Activated CD4-positive, alpha-beta memory T cell treated with anti-CD3 and anti-CD28 coated beads, Interleukin-2, amount 10 ng/mL, durations not matched to agents 7 days and 5 days (primary cell): ENCODE measurements at places on chromosomes 11 and 22. TPM values are rescaled to one million over a fixed set of nuclear protein-coding genes. Genes with fewer than 3 reads are reported as not detected.
A peak's percentile ranks its signal among the peaks of the same experiment; 100 is the strongest.

DNA sequence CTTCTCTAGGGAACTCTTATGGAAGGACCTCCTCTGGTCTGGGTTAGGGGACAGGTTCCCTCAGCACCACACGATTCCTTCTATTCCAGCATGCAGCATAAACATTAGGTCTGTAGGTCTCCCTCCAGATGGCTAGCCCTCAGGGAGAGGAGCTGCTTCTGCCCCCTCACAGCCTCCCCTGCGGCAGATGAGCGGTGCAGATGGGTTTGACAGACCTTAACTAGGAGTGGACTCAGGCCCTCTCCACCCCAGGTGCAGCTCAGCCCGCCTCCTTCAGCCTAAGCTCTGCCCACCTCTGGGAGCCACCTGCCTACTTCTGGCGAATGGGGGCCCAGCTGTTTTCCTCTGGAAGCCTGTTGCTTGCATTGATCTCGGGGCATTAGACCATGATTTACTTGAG is 55.7 kb upstream of the EIF3D start:
- H3K36me3 ChIP-seq: no peaks in the 10 kb centered on the region
- no peak overlapping the region for H3K27ac ChIP-seq
- H3K4me1 ChIP-seq: no peaks in the 10 kb centered on the region
- no peak for DNase-seq

GRCh38 chr22:28922540-28923244 is 39.3 kb downstream of the ZNRF3 start:
- no peaks in the 10 kb centered on the region for H3K4me1 ChIP-seq
- DNase-seq: no peak
- peaks cover 55% of the 10 kb centered on the region for H3K27me3 ChIP-seq
- H3K4me3 ChIP-seq: no peak overlapping the region
- H3K27ac ChIP-seq: no peak overlapping the region

DNA sequence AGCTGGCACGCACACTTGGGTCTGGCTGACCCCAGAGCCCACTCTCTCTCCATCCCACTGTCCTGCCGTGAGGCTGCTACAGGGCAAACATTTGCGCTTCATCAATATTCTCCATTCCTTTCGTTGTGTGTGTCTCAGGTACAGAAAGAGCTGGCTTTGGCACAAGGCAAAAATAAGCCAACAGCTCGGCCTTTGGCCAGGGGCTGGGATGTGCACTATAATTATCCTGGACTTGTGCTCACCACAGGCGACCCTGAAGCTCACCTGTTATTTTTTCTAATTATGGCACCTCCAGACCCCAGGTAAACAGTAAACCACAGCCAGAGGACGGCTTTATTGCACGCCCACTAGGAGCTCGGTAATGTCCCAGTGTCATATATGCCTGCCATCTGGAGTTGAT is 10.9 kb downstream of the ZMAT5 start:
- H3K4me1 ChIP-seq: peaks cover 13% of the 10 kb centered on the region
- H3K36me3 ChIP-seq: peaks cover 2% of the 10 kb centered on the region
- H3K27ac ChIP-seq: no peak overlapping the region
- H3K4me3 ChIP-seq: no peak overlapping the region
- H3K27me3 ChIP-seq: no peaks in the 10 kb centered on the region

DNA sequence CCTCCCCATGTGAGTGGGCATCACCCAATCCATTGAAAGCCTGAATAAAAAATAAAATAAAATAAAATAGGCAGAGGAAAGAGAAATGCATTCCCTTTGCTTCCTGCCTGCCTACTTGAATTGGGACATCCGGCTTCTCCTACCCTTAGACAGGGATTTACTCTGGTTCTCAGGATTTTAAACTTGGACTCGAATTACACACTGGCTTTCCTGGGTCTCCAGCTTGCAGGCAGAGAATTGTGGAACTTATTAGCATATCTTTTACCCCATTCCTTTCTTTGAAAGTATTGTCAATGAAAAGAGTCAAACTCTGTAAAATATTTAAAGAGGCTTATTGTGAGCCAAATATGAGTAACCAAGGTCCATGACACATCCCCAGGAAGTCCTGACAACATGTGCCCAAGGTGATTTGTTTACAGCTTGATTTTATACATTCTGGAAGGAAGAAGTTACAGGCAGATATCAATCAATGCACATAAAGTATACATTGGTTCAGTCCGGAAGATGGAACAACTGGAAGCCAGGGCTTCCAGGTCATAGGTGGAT is 78.4 kb upstream of the CCDC90B start:
- no peaks in the 10 kb centered on the region for H3K27me3 ChIP-seq
- H3K36me3 ChIP-seq: no peaks in the 10 kb centered on the region
- H3K4me1 ChIP-seq: no peaks in the 10 kb centered on the region
- no peak for DNase-seq

DNA sequence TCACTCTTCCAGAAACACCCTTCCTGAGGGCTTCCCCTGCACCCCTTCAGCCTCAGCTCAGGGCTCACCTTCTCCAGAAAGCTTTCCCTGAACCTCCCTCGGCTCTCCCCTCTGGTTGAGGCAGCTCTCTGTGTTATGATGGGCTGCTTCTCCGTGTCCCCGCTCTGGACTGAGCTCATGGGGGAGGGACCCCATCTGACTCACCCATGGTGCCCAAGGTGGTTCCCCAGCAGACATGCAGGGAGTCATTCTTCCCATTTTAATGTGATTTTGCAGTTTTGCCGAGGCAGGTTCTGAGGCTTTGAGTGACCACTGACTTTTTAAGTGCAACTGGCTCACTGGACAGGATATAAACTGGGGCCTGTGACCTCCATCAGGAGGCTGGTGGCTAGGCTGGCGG is 495.1 kb downstream of the TBC1D22A start:
- peaks cover 2% of the 10 kb centered on the region for H3K27me3 ChIP-seq
- H3K4me3 ChIP-seq: no peak overlapping the region
- no peak for DNase-seq
- no peaks in the 10 kb centered on the region for H3K4me1 ChIP-seq
- no peaks in the 10 kb centered on the region for H3K36me3 ChIP-seq

Gene CRYAB
- total RNA-seq: not detected

DNA sequence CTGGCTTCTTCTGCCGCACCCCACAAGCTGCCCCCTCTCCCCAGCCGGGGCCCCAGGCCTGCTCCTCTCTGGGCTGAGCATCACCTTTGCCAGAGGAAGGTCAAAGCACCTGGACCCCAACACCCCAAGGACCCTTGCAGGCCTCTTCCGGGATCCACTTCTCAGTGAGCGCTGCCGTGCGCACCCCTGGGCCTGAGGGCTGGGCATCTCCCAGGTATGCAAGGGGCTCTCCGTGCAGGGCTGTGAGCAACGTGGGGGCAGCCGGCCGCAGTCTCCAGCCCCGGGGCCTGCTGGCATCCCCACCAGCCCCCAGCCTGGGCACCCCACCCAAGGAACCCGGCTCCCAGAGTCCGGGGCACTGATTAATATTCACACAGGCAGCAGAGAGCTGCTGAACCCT is 64.0 kb downstream of the BRD1 start:
- H3K36me3 ChIP-seq: no peaks in the 10 kb centered on the region
- peaks cover 22% of the 10 kb centered on the region for H3K4me1 ChIP-seq
- DNase-seq: peak; percentile 14
- H3K4me3 ChIP-seq: no peak overlapping the region
- no peak overlapping the region for H3K27ac ChIP-seq

Gene EMID1
- 0.18 TPM for total RNA-seq

- no peak overlapping the region for H3K27ac ChIP-seq
- H3K4me3 ChIP-seq: peak overlapping the region; percentile 62
- peaks cover 5% of the 10 kb centered on the region for H3K36me3 ChIP-seq
- peaks cover 16% of the 10 kb centered on the region for H3K27me3 ChIP-seq
- peaks cover 47% of the 10 kb centered on the region for H3K4me1 ChIP-seq
These were observed 3.1 kb upstream of the ADORA2A start for GRCh38 chr22:24424001-24424900.

- no peaks in the 10 kb centered on the region for H3K36me3 ChIP-seq
- H3K4me3 ChIP-seq: no peak overlapping the region
- H3K4me1 ChIP-seq: no peaks in the 10 kb centered on the region
These were observed 55.8 kb downstream of the CLMP start for GRCh38 chr11:123139206-123139605.

- H3K4me3 ChIP-seq: no peak overlapping the region
- H3K4me1 ChIP-seq: no peaks in the 10 kb centered on the region
- H3K27ac ChIP-seq: no peak overlapping the region
- no peak for DNase-seq
- H3K27me3 ChIP-seq: peaks cover 2% of the 10 kb centered on the region
These were observed 82.6 kb downstream of the MN1 start for GRCh38 chr22:27719036-27719347.

- H3K27ac ChIP-seq: no peak overlapping the region
- peaks cover 35% of the 10 kb centered on the region for H3K36me3 ChIP-seq
- H3K4me1 ChIP-seq: peaks cover 16% of the 10 kb centered on the region
- no peak overlapping the region for H3K4me3 ChIP-seq
- no peak for DNase-seq
These were observed 51.1 kb upstream of the PARVG start for GRCh38 chr22:44129619-44129976.

Gene RAPSN
- 0.65 TPM for total RNA-seq

GRCh38 chr11:118889797-118890196 is 6.1 kb downstream of the CXCR5 start:
- H3K27me3 ChIP-seq: peaks cover 11% of the 10 kb centered on the region
- no peak overlapping the region for H3K4me3 ChIP-seq
- DNase-seq: no peak
- peaks cover 44% of the 10 kb centered on the region for H3K4me1 ChIP-seq

Gene CFAP300
- total RNA-seq: not detected

Gene SYT12
- not detected for total RNA-seq

Gene PANX2
- total RNA-seq: 0.88 TPM

- peaks cover 5% of the 10 kb centered on the region for H3K36me3 ChIP-seq
- no peaks in the 10 kb centered on the region for H3K27me3 ChIP-seq
- no peak overlapping the region for H3K27ac ChIP-seq
- peaks cover 21% of the 10 kb centered on the region for H3K4me1 ChIP-seq
These were observed 9.6 kb upstream of the CERK start for GRCh38 chr22:46747646-46748045.

GRCh38 chr11:17014833-17015626 is 816 bp upstream of the PLEKHA7 start:
- H3K4me3 ChIP-seq: peak overlapping the region; percentile 78
- H3K27ac ChIP-seq: no peak overlapping the region
- H3K36me3 ChIP-seq: peaks cover 2% of the 10 kb centered on the region
- H3K4me1 ChIP-seq: peaks cover 9% of the 10 kb centered on the region
- peaks cover 27% of the 10 kb centered on the region for H3K27me3 ChIP-seq

DNA sequence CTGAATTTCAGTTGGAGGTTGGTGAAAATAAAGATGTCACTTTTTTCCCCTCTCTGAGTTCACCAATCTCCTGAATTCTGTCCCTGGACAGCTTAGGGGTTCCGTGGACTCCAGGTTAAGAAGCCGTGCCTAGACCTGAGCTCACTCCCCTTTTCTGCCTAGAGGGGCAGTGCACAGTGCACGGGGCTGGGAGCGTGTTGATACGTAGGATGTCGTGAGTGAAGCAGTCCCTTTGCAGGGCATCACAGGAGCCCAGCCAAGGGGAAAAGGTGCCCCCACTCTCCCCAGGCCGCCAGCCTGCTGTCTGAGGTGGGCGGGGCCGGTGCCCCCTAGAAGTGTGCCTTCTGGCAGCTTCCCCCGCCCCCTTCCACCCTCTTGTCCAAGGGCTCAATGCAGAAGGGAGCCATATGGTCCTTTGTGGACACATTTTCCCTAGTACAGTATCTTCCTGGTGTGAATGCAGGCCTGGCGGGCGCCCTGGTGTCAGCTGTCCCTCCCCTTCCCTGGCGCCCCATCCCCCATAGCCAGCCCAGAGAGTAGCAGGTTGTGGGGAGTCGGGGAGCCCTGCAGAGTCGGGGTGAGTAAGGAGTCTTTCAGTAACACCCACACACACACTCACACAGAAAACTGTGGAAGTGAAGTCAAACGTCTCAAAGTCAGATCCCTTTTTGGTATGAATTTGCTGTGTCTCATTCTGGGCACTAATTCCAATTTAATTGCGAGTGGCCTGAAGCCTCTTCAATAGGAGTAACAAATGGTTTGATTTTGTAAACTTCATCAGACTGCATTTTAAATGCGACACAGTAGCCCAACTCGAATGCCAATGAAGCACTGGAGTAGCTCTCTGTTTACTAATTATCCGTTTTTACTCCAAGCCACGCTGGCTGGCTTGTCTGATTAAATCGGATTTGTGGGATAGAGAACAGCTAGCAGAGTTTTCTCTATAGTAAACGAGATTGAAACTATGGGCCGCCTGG is 67.5 kb upstream of the NNMT start:
- H3K27ac ChIP-seq: no peak overlapping the region
- peaks cover 8% of the 10 kb centered on the region for H3K36me3 ChIP-seq
- peaks cover 16% of the 10 kb centered on the region for H3K27me3 ChIP-seq
- no peak overlapping the region for H3K4me3 ChIP-seq
- DNase-seq: no peak

DNA sequence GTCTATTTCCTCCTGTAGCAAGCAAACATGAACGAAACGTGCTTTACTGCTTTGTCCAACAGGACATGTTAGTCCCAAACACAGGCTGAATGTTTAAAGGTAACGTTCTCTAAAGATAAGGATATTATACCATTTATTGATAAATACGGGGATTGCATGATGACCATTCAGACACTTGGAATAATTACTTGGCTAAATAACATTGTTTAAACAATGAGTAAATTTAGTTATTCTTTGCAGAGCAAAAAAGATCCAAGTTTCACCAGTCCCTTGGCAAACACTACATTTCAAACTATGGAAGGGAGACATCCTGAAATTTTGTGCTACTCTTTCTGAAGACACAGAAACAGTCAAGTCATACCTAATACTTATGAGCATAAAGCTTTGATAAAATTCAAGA is 88.0 kb downstream of the ZNF280B start:
- no peak overlapping the region for H3K4me3 ChIP-seq
- DNase-seq: no peak
- H3K27me3 ChIP-seq: peaks cover 45% of the 10 kb centered on the region
- no peak overlapping the region for H3K27ac ChIP-seq

Gene ANKRD49
- 27.0 TPM for total RNA-seq

Gene OR4C46
- not detected for total RNA-seq

DNA sequence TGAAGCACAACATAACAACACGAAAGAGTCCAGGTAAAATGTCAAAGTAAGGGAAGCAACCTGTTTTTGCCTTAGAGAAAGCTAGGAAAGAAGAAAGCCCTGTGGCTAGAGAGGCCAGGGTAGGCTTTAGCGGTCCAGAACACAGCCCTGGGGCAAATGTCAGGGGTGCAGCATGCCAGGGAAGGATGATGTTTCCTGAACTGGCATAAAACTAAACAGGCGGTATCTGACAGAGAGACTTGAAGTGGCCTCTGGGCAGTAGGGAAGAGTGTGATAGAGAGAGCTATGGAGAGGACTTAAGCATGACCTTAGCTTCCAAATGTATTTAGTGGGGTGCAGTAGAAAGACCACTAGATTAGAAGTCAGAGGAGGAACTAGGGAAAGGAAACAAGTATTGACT is 103.5 kb downstream of the KCNC1 start:
- DNase-seq: no peak
- no peak overlapping the region for H3K27ac ChIP-seq
- H3K4me3 ChIP-seq: no peak overlapping the region
- H3K36me3 ChIP-seq: no peaks in the 10 kb centered on the region

Gene FBXO3
- 30.9 TPM for total RNA-seq

- peaks cover 35% of the 10 kb centered on the region for H3K27me3 ChIP-seq
- no peak overlapping the region for H3K27ac ChIP-seq
- no peak overlapping the region for H3K4me3 ChIP-seq
- no peaks in the 10 kb centered on the region for H3K36me3 ChIP-seq
- no peak for DNase-seq
- H3K4me1 ChIP-seq: peaks cover 6% of the 10 kb centered on the region
These were observed 3.6 kb upstream of the SLC5A4 start for GRCh38 chr22:32258791-32259190.
